ENCODE measurements at places on chromosomes 2 and 18. TPM values are rescaled to one million over a fixed set of nuclear protein-coding genes. Genes with fewer than 3 reads are reported as not detected.

The DHRS9 gene
- total RNA-seq = not detected

DNA sequence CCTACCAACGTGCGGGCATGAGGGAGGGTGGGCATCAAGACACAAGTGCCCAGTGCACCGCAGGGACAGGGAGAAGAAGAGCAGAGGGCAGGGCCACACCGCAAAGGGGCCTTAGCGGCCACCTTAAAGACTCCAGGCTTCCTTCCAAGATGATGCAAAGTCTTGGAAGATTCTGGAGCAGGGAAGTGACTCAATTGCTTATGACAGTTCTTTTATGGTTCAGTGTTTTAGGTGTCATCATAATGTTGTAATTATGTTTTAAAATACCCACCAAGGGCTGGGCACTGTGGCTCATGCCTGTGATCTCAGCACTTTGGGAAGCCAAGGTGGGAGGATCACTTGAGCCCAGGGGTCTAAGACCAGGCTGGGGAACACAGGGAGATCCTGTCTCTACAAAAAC is 44.5 kb upstream of the SEMA4C start:
- no peak for DNase-seq

DNA sequence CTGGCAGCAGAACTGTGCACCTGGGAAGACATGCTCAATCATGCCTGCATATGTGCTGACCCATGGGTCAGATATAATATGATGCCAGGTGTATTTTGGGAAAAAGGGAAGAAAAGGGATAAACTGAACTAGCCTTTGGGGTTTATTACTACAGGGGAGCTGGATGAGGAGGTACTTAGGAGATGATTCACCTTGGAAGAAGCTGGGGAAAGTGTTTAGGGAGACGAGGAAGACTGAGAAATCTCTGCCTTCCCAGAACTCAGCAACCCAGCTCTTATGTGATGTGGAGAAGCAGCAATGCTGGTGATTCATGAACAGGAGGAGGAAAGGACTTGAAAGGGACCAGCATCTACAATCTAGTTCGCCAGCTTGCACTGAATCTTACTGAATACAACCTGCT is 110.2 kb downstream of the BARD1 start:
- DNase-seq = no peak

GRCh38 chr2:9310377-9310776 is 103.8 kb downstream of the ASAP2 start:
- no peak for DNase-seq

The CNOT11 gene
- 47.1 TPM for total RNA-seq

The FBLN7 gene
- total RNA-seq = 0.36 TPM

GRCh38 chr2:234306426-234307173 is 190.3 kb downstream of the ARL4C start:
- no peak for DNase-seq

DNA sequence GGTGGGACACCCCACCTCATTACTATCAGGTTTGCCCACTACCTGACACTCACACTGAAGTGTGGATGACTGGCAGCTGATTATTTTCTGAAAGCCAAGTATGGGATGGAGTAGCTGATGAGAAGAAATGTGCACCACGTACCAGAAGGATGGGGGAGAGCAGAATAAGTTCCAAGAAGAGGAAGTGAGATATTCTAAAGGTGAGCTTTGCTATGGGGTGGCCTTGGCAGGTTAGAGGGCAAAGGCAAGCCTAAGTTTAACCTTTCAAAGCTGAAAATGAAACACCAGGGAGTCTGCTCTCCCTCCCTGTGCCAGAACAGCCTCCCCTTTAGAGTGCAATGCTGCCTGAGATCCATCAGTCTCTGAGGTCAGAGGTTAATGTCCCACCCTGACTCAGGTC is 196.1 kb upstream of the OSR1 start:
- DNase-seq = no peak

DNA sequence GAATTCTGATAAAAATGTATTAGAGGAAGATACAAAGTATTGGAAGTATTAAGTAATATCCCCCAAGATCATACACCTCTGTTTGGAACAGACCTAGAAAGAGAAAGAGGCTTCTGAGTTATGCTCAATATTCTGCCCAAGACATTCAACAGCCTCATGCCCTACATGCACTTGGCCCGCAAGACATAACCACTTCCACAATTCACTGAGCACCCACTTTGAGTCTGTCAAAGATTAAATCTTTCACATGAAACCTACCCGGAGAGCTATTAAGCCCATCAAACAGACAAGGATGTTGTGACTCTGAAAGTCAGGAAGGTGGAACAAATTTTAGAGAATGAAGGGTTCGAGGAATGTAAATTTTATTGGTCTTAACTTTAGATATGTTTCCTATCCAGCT is 344.7 kb upstream of the SYT4 start:
- DNase-seq = no peak

GRCh38 chr2:226623587-226624368 is 175.8 kb downstream of the IRS1 start:
- no peak for DNase-seq

Data from endothelial cell (in vitro differentiated cells).